Mesenteric fat pad (tissue), 1 donor: ENCODE measurements at places on chromosomes 6 and 20.

DNA sequence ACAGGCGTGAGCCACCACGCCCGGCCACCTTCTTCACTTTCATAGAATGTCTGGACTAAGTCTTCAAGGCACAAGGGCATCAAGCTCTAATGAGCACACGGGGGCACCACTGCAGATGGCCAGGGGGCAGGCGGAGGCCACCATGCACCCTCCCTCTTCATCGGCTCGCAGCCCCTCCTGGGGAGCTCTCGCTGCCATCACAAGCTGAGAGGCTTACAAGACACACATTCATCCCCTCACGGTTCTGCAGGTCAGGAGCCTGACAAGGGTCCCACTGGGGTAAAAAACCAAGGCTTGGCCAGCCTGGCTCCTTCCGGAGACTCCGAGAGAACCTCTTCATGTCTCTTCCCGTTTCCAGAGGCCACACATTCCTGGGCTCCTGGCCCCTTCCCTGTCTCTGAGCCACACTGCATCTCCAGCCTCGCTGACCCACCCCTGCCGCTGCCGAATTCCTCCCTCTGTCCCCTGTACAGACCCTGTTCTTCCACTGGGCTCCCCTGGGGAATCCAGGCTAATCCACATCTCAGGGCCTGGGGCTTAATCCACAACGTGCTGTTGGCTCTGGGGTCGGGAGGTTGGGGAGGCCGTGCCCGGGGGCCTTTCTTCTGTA lies 19.8 kb downstream of the DLL1 start:
- DNase-seq = no peak

- DNase-seq = no peak
Observed at GRCh38 chr6:91161246-91161645, 574.4 kb upstream of the MAP3K7 start.

DNA sequence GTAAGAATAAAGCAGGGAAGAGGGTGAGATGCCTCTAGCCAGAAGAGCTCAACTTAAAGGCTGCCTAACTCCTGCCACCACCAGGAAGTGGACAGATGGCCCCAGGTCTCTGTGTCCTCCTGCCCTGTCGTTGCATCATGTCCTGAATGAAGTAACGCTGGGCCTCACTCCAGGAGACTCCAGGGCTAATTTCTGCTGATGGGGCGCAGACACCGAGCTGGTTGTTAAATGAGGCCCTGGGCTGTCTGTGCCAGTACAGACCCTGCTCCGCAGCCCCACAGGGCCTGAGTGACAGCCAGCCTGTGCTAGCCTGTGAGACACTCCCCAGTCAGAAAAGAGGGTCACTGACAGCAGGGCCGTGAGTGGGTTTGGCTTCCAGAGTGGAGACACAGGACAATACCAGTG lies 6.5 kb downstream of the IP6K3 start:
- DNase-seq = no peak

- no peak for DNase-seq
Observed at GRCh38 chr6:135115411-135115810, 60.8 kb upstream of the HBS1L start.

- no peak for DNase-seq
Observed at GRCh38 chr6:121932076-121932991, 467.1 kb upstream of the HSF2 start.
